ENCODE measurements at places on chromosomes 4 and X.

DNA sequence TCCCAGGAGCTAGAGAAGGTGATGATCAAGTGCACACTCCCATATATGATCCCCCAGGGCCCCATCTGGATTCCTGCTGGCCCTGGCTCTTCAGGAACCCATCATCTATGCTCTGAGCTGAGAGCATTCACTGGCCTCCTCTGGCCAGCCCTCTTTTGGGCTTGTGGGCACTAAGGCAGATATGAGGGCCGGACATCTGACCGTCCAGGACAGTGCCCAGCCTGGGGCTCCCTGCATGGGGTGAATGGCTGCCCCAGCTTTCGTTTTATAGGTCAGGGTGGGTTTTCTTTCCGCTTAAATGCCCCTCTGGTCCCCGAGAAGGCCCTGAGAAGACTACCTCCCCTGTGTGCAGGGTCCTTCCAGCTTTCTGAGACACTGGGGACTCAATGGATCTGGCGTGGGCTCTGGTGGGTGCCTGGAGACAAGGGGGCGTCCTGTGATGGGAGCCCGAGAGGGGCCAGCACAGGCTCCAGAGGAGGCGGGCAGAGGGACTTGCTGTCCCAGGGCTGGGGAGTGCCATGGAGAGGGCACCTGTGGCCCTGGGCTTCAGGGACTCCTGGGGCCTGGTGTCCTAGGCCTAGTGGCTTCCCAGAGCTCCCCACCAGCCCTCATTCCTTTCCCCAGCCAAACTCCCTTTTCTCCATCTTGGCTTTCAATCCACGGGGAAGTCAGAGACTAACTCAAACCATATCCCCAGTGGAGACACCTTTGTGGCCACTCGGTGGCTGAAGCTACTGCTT, 39.5 kb upstream of the GRPEL1 start:
- DNase-seq, result no peak

- peak; percentile 94 for DNase-seq
Observed at GRCh38 chr4:37758226-37758625, 68.3 kb upstream of the PGM2 start.

DNA sequence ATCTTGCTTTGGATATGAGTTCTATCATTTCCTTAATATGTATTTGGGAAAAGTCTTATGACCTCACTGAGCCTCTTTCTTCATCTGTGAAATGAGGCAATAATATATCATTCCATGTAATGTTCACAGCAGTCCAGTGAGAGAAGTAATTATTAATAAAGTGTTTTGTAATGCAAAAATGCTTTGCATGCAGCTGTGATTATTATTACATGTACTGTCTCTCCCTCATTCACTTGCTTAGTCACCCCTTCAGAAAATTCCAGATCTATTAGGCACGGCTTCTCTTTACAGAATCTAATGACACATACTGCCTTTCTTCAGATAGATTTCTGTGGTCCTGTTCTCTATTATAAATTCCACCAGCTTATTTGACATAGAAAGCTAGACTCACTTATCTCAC, 53.5 kb upstream of the FGF13 start:
- DNase-seq, result peak; percentile 41

DNA sequence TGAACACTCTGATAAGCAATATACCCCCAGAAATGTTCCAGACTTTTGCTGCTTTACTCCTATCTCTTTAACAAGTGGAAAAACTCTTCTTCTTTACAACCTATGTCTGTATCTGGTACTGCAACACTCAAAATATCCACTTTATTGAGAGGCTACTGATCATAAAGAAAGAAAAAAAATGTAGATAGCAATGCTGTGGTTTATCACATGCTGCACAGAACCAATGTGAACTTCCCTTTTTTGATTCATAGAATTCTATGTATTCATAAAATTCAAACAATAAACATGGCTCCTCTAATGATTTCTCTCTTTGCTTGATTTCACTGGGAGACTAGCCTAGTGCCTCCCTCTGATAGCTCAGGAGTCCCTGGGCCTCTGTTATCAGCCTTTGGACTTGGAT, 223.5 kb downstream of the ZNF674 start:
- no peak for DNase-seq

DNA sequence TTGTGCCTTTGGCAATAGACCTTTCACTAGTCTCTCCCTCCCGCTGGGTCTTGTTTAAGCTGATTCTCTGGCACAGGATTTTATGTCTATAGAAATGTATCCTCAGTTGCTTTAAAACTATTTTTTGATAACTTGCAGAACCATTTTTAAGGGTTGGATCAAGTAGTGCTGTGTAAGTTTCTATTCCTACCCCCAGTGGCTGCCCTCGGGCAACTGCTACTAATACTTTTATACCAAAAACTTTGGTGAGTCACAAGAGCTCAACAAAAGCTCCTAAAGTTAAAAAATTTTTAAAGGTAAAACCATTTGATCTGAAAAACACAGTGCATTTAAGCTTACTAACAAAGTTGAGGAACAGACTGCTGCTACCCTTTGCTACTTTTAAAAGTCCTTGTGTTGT, 1460.6 kb upstream of the PCDH7 start:
- DNase-seq, result no peak

DNA sequence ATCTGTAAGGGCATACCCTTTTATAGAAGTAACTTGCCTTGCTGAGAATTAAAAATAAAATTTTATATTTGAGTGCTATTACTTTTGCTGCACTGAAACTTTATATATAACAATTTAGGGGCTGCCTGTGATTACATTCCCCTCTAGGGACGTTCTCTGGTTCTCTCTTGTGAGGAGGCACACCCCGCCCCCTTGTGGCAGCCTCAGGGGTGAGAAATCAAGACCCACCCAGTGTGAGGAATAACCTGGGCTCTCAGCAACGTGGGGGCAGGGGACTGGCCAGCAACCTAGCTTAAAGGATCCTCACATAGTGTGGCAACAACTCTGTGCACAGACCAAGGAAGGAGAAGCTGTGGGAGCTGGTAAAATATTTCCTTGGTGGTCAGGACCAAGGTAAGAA, 43.7 kb downstream of the MAGEA9 start:
- no peak for DNase-seq

DNA sequence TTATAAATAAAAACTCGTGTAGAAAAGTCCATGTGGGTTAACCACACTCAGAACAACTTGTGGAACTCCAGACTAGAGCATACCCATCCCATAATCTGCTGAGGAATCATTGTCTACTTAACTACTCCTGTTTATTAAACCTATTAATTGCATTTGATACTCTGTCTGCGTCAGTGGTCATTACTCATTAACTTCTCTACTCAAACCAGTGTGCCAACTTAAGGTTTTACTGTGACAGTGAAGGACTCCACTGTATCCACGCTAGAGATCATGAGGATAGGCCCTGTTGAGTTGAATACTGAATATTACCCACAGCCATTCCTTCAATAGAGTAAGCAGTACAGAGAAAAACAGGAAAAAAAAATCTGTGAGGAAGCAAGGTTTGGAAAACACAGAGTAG, 17.3 kb downstream of the HPGD start:
- no peak for DNase-seq

DNA sequence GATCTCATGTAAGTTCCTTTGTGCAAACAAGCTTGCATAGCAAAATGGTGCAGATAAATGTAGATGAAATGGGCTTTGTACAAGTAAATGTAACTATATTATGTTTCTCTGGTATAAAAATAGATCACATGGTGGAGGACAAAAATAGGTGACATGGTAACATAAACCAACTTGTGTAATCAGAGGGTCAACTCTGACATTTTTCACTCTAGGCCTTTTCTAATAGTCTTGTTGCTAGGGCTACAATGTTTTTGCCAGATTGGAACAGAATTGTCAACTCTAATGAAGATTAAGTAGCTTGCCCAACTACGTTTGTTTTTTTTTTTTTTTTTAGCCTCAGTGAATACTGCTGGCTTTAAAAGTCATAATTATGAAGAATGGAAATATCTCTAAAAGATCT, 11.5 kb downstream of the MAD2L1 start:
- DNase-seq, result no peak

DNA sequence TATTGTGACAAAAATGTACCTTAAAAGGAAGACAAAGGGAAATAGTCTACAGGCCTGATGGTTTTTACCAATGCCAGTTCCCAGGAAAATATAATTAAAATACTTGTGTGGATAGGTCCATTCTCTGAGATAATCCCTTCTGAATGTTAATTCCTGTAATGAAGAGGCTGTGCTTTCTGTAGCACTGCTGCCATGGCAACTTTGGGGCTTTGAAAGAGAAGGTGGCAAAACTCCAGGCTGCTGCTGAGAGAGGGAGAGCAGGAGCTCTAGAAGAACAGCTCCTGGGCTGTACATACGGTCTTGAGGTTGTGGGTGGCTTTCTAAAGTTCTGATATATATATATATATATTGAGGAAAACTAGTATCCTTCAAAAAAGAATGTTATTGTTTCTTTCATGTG, 125.4 kb downstream of the PDLIM5 start:
- peak; percentile 77 for DNase-seq

DNA sequence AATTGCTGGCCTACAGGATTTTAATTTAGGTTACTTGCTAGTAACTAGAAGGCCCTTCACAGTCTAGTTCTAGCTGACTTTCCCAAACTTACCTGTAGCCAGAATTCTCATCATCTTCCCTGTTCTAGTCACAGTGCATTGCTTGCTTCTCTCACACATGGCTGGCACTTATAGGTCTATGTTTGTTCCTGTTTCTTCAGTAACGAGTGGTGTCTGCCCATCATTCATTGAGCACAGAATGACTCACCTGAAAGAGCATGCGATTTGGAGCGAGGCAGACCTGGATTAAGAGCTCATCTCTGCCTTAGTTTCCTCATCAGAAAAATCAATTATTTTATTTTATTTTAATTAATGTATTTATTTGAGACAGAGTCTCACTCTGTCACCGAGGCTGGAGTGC, 201.7 kb upstream of the ANK2 start:
- DNase-seq, result no peak

DNA sequence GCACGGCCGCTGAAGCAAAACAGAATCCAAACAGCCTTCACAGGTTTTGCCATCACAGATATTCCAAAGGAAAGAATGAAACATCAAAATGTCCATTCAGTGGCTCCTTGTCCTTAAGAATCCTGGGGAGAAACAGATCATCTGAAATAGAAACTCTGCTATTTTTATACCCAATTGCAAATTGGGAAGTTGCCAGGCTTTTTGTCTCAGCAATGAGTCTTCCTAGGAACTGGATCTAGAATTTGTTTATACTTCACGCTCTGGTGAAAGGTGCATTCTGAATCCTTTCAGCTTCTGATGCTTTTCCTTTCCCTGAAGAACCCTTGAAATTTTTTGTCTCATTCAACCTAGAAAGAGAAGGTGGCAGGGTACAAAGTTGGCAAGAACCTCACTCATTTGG, 218.9 kb downstream of the FBXW7 start:
- peak; percentile 30 for DNase-seq

Measured in iris pigment epithelial cell (primary cell).